ENCODE measurements at places on chromosomes 2 and 18.
A peak's percentile ranks its signal among the peaks of the same experiment; 100 is the strongest.

GRCh38 chr2:129242269-129242668 lies 737.2 kb upstream of the RAB6C start:
- no peak for DNase-seq

- DNase-seq: peak; percentile 37
Observed at GRCh38 chr2:196131384-196131937, 39.9 kb downstream of the STK17B start.

- DNase-seq: no peak
Observed at GRCh38 chr18:44870631-44871502, 190.2 kb downstream of the SETBP1 start.

GRCh38 chr2:205860181-205860580 lies 177.9 kb downstream of the NRP2 start:
- DNase-seq: no peak

DNA sequence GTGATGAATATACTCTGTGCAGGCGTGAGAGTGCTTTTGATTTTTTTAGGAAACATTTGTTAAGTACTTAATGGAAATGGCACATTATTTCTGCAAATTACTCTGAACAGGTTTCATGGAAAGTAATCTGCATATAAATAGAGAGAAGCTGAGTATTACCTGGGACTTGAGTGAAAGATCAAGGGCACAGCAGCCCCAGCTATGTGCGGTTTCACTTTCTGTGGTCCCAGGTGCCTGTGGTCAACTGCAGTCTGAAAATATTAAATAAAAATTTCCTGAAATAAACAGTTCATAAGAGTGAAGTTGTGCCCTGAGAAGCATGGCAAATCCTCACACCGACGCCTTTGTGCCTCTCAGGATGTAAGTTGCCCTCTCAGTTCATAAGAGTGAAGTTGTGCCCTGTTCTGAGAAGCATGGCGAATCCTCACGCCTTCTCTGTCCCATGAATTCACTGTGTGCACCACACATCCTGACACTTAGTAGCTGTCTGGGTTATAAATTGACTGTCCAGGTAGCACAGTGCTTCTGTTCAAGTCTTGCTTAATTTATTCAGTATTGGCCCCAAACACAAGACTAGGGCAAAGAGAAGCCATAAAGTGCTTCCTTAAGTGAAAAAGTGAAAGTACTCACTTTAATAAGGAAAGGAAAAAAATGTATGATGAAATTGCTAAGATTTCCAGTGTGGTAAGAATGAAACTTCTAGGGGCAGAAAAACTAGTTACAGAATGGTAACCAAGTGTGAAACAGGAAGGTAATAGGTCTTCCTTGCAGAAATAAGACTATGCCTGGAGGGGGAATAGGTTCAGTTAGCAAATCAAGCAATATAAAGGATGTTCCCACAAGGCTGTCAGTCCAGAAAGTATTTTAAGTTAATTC lies 4.3 kb upstream of the SNTG2 start:
- no peak for DNase-seq

DNA sequence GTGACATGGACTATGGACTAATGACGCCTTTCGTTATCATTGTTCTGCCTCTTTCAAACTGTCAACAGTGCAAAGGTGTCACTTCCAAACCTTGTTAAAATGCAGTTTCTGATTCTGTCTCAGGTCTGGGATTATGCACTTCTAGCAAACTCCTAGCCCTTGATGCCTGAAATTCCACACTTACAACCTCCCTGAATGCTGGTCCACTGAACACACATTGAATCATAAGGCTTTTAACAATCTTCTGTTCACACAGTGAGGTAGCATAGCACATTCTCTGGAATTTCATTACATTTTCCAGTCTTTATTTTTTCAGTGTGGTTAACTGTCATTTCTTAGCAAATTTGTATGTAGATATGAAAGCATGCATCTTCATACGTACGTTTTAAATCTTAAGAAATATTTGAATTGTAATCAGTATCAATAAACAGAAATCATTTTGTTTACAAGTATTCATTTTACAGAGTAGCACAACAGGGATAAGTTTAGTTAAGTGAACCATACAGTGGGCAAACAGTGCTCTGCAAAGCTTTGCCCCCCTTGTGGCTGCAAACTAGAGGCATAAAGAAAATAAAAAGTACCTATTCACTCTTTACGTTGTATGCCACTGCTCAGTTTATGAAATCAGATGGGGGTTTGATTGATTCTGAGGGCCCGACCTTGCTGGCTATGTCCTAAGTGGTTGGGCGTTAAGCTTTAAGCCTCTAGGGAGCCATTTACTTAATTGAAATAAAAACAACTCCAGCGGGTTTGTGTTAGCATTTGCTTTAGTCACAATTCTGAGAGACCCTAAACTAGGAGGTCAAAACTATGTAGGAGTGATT lies 250.8 kb downstream of the LRRTM1 start:
- DNase-seq: no peak

DNA sequence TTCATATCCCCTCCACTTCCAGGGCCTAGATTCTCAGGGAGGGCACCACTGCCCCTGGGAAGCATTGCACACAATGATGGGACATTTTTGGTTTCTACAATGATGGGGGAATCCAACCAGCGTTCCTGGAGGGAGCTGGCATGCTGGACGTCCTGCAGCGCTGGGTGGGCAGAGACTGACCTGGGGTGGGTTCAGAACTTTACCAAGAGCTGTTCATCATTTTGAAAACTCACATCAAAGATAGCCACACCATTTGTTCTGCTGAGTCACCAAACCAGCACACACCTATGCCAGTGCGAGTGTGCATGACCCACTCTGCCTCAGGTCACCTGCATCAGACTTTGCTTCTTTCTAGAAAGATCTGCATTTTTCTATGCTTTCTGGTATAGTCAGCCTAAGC lies 14.1 kb upstream of the ARMC9 start:
- DNase-seq: no peak

GRCh38 chr18:60157810-60158209 lies 214.8 kb downstream of the MC4R start:
- DNase-seq: no peak

DNA sequence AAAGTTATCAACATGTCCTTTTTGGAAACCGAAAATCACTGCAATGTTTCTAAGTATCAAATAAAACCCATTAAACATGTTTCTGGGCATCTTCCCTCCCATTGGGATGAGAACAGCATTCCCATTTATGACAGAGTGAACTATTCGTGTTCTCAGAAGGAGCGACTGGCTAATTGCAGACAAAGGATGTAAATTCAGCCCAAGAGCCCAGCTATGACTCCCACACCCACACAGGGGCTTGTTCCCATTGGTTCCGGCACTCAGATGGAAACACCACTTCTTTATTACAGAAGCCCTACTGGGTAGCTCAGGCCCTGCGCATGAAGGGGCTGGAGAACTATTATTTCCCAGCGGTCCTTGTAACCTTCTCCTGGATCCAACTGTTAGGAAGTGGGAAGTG lies 16.6 kb upstream of the NPAS2 start:
- DNase-seq: no peak

DNA sequence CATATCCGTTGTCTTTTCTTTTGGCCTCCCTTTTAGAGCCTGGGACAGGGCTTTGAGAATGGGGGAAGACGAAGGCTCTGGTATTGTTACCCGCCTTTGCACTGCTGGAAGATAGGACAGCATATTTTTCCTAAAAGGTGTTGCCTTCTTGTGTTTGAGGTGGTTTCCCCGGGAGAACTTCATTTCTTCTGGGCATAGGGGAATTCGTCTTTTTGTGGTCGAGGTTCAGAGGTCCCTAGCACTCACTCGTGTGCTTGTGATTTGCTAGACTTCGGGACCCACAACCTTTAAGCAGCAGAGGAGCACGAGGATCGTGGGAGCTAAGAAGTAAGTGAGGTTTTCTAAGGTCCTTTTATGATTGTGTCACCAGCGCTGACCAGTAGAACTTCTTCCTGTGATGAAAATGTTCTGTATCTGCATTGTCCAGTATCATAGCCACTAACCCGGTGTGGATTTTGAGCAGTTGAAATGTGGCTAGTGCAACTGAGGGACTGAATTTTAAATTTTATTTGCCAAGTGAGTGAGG lies 611 bp downstream of the ZNF512 start:
- DNase-seq: no peak

- no peak for DNase-seq
Observed at GRCh38 chr2:175080479-175080878, 75.3 kb upstream of the CHN1 start.

DNA sequence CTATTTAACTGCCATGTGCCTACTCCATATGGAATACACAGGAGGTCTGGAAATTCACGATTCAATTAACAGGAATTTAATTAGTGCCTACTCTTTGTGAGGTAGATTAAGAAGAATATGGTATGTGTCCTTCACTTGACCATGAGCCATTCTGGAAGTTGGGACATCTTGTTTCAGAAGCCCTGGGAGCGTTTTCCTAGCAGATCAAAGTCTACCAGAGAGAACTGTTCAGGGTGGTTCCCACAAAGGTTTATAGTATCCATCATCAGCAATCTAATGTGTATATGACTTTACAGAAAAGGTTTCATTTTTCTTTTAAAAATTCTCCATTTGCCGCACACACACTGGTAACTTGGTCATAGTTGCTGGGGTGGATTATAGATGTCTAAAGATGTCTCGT lies 159.1 kb downstream of the LRRTM1 start:
- no peak for DNase-seq

GRCh38 chr2:190599546-190600220 lies 49.2 kb upstream of the NAB1 start:
- no peak for DNase-seq

Measured in germinal center (tissue), 1 donor.